ENCODE measurements at places on chromosomes 1 and 21. TPM values are rescaled to one million over a fixed set of nuclear protein-coding genes. Genes with fewer than 3 reads are reported as not detected.

Gene AMY2B
- total RNA-seq = 30.7 TPM

Gene EDARADD
- 0.66 TPM for total RNA-seq

Gene SPRR1A
- not detected for total RNA-seq

DNA sequence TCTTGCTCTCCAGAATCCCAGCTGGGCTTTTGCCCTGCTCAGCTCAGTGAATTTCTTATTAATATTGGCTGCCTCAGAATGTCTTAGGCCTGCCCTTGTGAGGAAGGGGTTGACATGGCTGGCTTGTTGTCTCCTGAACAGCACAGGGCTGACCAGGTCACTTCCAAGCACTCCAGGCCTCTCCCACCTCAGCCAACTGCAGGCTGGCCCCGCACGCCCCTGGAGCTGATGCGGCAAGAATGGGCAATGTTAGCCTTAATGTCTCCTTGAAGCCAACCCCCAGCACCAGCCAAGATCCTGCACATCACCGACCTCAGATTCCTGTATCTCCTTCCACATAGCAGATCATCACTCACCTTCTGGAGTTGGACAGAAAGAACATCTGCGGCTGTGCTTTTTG is 598.6 kb downstream of the AJAP1 start:
- no peaks in the 10 kb centered on the region for H3K27me3 ChIP-seq
- H3K4me1 ChIP-seq = no peaks in the 10 kb centered on the region
- no peak overlapping the region for H3K27ac ChIP-seq

- H3K27me3 ChIP-seq = no peaks in the 10 kb centered on the region
- no peaks in the 10 kb centered on the region for H3K36me3 ChIP-seq
- no peak overlapping the region for H3K4me3 ChIP-seq
Measured at GRCh38 chr1:101567582-101568189, 330.9 kb downstream of the S1PR1 start.
